Stimulated activated CD8-positive, alpha-beta memory T cell treated with anti-CD3 and anti-CD28 coated beads, Interleukin-4, amount 100 ng/mL, for 1 hour (primary cell): ENCODE measurements at places on chromosomes 4 and X.

GRCh38 chr4:14368391-14368790, 633.9 kb upstream of the CPEB2 start:
- no peak for DNase-seq

- no peak for DNase-seq
Observed at GRCh38 chrX:21838937-21839333, 482 bp upstream of the MBTPS2 start.

- no peak for DNase-seq
Observed at GRCh38 chrX:69161371-69161770, 3.9 kb downstream of the PJA1 start.

DNA sequence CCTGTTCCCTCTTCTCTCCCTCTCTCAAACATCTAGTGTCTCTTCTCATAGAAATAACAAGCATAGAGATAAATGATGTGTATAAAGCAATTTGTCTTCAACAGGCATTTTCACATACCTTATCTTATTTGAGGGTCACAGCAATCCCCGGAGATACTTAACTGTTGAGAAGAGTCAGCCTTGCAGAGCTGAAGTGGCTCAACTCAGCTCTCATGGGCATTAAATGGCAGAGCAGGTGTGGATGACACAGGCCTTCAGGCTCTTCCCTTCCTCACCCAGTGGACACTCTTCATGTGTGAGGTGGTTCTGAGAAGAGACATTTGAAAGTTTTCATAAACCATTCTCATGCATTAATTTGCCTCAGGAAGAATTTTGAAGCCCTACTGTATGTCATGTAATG, 134.2 kb downstream of the AFF2 start:
- no peak for DNase-seq

- DNase-seq = no peak
Observed at GRCh38 chrX:18966624-18967023, 17.3 kb downstream of the PHKA2 start.

- no peak for DNase-seq
Observed at GRCh38 chr4:123478859-123479345, 82.3 kb downstream of the SPRY1 start.

DNA sequence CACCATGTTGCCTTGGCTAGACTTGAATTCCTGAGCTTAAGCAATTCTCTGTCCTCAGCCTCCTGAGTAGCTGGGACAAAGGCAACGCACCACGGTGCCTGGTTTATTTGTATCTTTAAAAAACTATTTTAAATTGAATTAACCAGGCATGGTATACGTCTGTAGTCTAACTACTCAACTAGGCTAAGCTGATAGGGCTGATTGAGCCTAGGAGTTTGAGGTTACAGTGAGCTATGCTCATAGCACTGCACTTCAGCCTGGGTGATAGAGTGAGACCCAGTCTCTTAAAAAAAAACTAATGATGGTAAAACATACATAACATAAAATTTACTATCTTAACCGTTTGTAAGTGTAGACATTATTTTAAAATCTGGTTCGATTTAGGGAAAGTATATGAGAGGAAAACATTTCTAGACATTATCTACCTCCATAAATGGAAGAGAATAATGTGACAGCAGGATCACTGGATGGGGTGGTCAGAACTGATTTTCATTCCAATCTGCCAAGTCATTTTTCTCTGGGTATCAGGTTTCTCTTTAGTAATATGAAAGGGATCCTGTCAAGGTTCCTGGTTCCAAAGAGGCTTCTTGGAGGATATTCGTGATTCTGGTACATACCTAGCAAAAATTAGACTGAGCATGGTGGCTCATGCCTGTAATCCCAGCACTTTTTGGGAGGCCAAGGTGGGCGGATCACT, 8.7 kb upstream of the ITGB1BP2 start:
- no peak for DNase-seq

DNA sequence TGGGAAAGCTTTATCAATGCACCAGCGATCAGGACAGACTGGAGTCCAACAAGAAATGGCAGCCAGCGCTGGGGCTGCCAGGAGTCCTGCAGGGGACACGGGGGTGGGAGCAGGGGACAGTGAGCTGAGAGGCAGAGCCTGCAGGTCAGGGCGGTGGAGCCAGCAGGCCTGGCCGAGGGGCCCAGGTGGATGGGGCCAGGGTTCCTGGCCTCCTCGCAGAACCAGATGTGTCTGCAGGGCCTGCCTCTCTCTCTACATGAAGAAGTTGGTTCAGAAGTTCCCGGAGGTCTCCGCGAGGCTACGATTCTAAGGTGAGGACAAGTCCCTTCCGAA, 63.6 kb downstream of the CPZ start:
- no peak for DNase-seq

GRCh38 chr4:47654972-47655693, 170.1 kb downstream of the ATP10D start:
- DNase-seq = no peak

DNA sequence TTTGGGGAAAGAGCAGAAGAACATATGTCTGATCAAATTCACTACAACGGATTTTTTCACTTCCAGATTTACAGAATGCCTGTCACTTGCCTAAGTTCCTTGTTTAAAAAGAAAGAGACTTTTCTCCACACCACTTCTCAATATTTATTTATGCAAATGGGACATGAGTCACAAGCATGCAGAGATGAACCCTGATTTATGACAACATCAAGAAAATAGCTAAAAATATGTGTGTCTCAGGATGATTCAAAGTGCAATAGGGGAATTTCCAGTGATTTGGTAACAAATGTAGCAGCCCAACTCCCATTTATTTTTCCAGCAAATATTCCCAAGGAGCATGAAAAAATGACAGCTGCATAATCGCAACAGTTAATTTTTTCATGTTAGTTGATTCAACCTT, 180.4 kb upstream of the FAT1 start:
- no peak for DNase-seq

GRCh38 chr4:107202744-107203143, 166.6 kb upstream of the DKK2 start:
- DNase-seq = no peak
